Stimulated activated CD4-positive, alpha-beta T cell treated with anti-CD3 and anti-CD28 coated beads, Interleukin-1b, Interleukin-23, amount 100 ng/mL, for 1 hour (primary cell): ENCODE measurements at places on chromosomes 7 and 10.

DNA sequence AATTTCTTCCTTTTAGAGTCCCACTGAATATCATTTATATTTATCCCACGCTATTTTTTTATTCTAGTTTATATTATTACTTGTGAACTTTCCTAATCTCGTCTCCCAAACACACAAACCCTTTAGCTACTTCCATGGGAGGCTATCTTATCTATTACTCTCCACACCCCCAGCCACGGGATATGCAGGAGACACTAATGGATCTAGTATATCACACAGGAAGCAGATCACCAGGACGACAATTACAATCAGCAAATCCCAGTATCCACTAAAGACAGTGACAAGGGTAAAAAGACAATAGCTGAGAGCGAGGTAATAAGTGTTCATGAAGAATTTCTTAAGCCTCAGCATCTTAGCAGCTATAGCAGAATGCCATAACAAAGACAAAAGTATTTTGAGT, 3.8 kb upstream of the AKR1E2 start:
- DNase-seq: no peak

GRCh38 chr7:70614237-70615045, 517.5 kb upstream of the GALNT17 start:
- DNase-seq: no peak

DNA sequence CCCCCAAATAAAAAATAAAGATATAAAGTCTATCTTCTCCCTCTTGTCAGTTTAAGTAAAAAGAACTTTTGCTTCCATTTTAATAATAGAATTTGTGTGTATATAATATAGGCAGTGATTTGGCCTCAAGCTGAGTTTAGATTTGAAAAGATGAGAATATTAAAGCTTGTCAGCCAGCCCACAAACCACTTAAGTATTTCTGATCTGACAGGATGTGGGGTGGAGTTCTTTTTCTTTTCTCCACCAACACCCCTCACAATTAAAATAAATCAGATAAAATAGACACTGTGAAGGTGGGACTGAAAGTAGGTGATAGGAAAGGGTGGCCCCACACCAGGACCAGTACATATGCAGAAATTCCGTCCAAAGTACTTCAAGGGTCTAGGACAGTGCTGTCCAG, 714.1 kb downstream of the AUTS2 start:
- no peak for DNase-seq

GRCh38 chr10:4073912-4074311, 288.9 kb upstream of the KLF6 start:
- no peak for DNase-seq

- no peak for DNase-seq
These were observed 86.4 kb downstream of the CDC14C start for GRCh38 chr7:49010717-49011116.

DNA sequence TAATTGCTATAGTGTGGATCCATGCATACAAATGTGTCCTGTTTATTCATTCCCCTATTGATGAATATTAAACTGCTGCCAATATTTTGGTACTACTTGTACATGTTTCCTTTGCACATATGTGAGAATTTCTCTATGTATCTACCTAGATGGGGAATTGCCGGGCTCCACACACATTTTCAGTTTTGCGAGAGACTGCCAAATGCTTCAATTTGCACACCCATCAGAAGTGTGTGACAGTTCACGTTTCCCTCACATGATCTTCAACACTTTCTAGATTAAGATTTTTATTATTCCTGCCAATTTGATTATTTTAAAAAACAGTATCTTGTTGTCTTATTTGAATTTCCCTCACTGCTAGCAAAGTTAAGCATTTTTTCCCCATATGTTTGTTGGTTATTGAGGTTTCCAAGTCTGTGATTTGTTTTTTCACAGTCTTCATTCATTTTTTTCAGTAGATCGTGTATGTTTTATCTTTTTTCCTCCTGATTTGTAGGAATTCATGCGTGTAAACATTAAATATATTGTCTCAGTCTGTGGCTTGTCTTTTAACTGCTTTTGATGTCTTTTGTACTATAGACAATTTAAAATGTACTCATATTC, 2.4 kb upstream of the KLF14 start:
- DNase-seq: no peak

GRCh38 chr7:55120501-55121198, 101.8 kb downstream of the EGFR start:
- no peak for DNase-seq

- DNase-seq: no peak
These were observed 59.9 kb downstream of the EGFR start for GRCh38 chr7:55078465-55079372.

DNA sequence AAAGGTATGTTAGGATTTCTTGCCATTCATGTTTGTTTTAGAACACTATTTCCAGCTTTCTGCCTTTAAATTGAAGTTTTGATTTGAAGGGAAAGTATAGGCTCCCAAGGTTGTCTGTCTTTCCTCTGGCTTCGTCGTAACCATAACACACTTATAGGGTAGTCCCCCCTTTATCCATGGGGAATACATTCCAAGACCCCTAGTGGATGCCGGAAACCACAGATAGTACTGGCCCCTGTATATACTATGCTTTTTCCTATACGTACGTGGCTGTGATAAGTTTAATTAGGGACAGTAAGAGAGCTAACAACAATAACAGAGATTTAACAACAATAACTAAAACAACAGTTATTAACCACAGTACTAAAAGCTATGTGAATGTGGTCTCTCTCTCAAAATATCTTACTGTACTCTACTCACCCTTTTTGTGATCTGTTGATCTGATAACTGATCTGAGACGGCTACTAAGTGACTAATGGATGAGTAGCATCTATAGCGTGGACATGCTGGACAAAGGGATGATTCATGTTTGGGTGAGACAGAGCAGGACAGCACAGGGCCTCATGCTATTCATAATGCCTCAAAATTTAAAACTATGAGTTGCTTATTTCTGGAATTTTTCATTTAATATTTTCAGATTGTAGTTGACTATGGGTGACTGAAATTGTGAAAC, 273.1 kb downstream of the AUTS2 start:
- no peak for DNase-seq

DNA sequence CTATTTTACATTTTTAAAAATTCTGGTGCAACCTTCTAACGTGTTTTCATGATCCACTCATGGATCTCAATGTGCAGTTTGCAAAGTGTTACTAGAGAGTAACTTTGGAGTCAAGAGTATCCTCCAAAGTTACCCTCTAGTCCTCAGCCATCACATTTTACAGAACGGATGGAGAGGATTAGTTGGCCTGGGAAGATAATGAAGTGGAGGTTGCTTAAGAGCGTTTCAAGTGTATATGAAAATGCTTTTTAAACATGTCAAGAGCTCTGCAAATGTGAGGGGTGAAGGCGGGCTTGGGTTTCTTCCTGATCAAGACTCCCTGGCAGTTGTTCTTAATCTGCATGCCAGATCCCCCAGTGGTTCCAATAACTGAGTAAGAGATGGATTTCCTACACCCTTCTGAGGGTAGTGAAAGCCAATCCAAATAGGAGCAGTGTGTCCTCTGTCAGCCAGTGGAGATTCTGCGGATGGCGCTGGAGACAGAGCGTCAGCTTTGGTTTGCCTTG, 299.4 kb upstream of the NPVF start:
- no peak for DNase-seq

DNA sequence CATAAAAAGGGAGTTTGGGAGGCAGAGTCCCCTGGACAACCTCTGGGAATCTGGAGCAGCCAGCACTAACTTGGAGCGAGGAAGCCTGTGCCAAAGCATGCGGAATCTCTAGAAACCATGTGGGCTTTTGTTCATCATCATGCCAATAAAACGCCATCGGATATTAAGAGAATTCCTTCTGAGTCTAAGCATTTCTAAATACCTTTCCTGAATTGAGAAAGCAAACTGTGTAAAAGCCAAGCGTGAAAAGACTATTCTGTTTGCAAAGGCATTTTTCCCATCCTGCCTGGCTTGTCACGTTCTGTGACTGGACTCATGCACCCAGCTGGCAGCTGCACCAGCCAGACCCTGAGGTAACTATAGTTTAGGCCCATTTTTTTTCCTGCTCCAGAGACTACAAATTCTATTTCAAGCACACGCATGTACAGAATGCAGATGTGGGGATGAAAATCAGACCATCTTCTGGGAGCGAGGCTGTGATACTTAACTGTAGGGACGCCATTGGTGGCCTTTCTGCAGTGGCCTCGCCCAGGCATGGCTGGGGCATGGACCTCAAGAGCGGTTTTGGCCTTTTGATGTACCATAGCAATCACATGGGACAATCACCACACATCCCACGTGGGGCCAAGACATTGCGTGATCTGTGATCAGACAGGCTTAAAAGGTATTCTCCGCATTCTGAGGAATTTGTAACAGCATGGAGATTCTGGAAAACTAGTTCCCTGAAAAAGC, 218.9 kb downstream of the KIAA1217 start:
- no peak for DNase-seq
